ENCODE measurements at places on chromosomes 2 and 18. TPM values are rescaled to one million over a fixed set of nuclear protein-coding genes. Genes with fewer than 3 reads are reported as not detected.
A peak's percentile ranks its signal among the peaks of the same experiment; 100 is the strongest.

Gene RAB17
- 2.9 TPM for total RNA-seq

Gene KCNIP3
- total RNA-seq = not detected

GRCh38 chr2:199932312-199932855 is 21.3 kb downstream of the C2orf69 start:
- no peaks in the 10 kb centered on the region for H3K4me1 ChIP-seq
- peaks cover 48% of the 10 kb centered on the region for H3K36me3 ChIP-seq
- DNase-seq = no peak

DNA sequence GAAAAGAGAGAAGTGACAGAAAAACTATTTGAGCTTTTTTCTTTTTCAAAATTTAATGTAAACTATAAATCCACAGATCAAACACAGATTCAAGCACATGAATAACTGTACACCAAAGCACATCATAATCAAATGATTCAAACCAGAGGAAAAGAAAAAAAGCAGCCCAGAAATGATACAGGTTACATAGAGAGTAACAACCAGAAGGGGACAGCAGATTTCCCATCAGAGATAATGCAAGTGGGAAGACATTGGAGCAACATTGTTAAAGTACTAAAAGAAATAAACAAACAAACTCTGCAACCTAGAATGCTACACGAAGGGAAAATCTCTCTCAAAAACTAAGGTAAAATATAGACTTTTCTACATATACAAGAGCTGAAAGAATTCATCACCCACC is 34.5 kb downstream of the CMPK2 start:
- no peak overlapping the region for H3K4me3 ChIP-seq
- no peaks in the 10 kb centered on the region for H3K27me3 ChIP-seq
- H3K36me3 ChIP-seq = no peaks in the 10 kb centered on the region
- peaks cover 20% of the 10 kb centered on the region for H3K4me1 ChIP-seq
- no peak for DNase-seq

- H3K4me3 ChIP-seq = no peak overlapping the region
- no peaks in the 10 kb centered on the region for H3K36me3 ChIP-seq
- H3K27me3 ChIP-seq = no peaks in the 10 kb centered on the region
These were observed 45.4 kb upstream of the RHOB start for GRCh38 chr2:20401489-20401835.

- H3K27me3 ChIP-seq = no peaks in the 10 kb centered on the region
- H3K27ac ChIP-seq = no peak overlapping the region
- no peaks in the 10 kb centered on the region for H3K4me1 ChIP-seq
These were observed 42.5 kb upstream of the TTC32 start for GRCh38 chr2:19944205-19944845.

DNA sequence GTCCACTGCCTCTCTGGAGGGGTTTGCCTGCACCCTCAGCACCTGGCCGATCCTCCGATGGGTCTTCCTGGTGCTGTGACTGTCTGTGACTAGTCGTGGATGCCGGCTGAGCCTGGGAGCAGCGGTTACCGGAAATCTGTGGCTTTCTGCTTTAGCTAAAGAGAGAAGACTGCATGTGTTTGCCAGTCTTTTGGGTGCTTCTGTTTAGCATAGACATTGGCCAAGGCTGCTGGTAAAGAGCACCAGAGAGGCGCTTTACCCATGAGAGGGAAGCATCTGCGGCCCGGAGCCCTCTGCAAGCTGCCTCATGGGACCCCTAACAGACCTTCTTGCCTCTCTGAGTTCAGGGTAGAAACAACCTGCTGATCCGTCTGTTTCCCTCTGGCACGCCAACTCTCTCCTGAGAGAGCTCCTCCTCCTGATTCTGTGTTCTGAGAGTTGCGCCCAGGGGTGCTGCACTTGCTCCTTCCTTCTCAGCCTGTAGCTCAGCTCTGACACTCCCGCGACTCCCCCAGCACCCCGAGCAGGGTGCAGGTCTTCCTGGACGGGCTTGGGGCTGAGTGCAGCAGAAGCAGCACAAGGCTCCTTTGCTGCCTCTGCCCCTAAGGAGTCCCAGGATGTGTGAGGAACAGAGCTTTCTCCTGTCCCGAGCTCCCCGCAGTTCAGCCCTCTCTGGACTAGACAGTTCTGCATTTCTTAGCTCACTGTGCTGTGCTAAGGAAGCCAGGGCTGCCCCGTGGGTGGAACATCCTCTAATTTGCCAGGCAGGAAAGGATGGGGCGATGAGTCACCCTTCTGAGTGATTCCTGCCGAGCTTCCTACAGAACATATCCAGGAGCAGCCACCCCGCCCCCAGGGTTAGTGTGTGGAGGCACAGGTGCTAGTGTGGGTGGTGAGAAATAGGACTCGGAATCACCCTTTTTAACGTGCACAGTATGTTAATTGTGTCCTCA is 203.2 kb downstream of the SH3RF3 start:
- H3K36me3 ChIP-seq = no peaks in the 10 kb centered on the region
- DNase-seq = peak; percentile 68
- H3K4me3 ChIP-seq = peak overlapping the region; percentile 31
- H3K27ac ChIP-seq = peak overlapping the region; percentile 71
- H3K4me1 ChIP-seq = peaks cover 50% of the 10 kb centered on the region
- H3K27me3 ChIP-seq = no peaks in the 10 kb centered on the region

All from Karpas-422 (cell line).